ENCODE measurements at places on chromosomes 5 and 9.

- DNase-seq, result no peak
Observed at GRCh38 chr9:91900055-91900796, 49.8 kb downstream of the ROR2 start.

DNA sequence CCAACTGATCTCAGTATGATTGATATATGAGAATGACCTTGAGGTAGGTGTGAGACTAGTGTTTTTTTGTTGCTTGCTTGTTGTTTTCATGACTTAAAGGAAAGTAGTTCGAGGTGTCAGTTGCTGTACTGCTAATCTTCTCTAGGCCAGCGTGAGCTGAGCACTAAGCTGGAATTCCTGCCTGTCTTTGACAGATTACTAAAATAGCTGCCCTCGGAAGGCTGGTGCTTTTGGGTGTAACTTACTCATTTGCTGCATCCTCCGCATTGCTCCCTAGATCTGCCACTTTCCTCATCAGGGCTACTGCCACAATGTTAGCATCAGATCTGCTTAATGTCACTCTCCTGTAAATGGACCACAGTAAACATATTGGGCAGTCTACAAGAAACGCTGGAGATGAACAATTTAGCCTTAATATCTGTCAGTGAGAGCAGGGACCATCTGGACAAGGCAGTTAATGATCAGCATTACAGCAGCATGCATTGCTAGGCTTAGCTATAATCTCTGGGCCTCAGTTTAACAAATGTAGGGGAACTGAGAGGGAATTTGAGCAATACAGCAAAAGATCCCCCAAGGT lies 106.6 kb upstream of the CDH6 start:
- no peak for DNase-seq

DNA sequence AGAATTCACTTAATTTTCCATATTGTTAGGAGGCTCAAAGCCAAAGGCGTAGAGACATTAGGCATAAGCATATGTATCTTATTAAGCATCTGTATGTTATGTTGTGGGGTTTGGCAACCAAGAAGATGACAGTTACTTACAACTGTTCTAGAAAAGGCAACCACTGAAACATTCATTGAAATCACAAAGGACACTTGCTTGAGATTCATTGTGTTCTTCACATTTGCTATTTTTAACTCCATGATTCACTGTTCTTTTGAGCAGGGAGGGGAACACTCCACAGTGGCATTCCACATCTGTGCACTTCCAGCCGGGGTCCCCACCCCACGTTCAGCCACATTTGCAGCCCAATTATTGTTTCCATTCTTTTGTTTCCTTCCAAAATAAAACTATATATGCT lies 107.1 kb downstream of the PALM2AKAP2 start:
- peak; percentile 78 for DNase-seq

GRCh38 chr5:108634010-108634616 lies 113.6 kb upstream of the FER start:
- no peak for DNase-seq

DNA sequence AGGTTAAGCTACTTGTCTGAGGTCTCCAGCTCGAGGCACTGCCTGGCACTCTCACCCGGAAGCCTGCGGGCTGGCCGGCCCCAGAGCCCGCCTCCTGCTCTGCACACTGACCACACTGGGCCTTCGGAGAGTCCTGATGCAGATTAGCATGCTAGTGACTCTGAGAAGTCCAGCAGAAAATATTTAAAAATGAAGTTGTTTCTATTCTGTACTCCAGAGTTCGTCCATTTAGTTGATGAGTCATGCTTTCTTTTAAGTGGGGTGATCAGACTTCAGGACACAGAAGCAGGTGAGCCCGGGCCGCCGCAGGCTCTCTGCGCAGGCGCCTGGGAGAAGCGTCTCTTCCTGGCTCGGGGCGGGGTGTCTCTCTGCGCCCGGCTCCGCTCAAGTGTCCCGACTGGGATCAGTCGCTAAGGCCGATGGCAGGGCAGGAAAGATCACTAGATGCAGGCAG lies 32.5 kb downstream of the FAM240B start:
- peak; percentile 44 for DNase-seq

DNA sequence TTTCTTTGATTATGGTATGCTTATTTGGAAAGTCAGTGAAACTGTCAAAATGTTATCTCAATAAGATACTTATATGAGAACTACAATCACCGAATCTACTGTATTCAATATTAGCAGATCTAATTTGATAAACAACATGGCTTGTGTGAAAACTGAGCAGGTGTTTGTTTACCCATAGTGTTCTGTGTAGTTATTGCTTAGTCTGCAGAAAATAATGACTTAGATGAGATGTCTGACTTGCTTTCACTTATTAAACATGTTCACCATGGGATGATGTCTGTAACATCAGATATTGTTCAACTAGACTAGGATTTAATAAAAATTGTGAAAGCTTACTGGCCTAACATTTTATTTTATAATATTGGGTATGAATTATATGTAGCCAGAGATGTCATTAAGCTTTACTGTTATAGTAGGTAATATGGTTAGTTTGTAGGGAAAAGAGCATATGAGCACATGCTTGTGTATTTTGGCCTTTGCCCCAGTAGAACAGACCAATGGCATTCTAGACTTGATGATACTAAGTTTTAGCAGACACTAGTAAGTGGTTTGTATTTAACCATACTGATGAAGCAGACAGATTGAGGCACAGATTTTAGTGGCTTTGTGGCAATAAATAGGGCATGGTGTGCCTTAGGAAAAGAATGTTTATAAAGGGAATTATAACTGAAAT lies 16.4 kb downstream of the SUB1 start:
- DNase-seq, result no peak

DNA sequence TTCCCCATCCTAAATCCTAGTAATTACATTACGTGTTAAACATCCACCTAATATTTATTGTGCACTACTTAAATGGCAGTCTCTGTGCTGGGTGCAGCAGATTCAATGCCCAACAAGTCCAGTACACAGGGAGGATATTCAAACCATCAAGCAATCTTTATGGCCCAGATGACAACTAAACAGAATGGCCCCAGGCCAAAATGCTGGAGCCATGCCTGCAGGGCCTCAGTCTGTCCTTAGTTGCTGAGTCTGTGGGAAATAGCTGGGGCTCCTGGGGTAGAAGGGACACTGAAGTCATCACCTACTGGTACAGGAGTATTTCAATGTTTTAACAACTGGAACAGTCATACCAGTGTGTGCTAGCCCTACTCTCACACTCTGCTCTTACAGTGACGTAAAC lies 153.5 kb downstream of the ZNF608 start:
- DNase-seq, result no peak

GRCh38 chr5:11355491-11355890 lies 548.8 kb downstream of the CTNND2 start:
- DNase-seq, result no peak

- no peak for DNase-seq
Observed at GRCh38 chr5:56873056-56873455, 36.3 kb upstream of the SETD9 start.

- DNase-seq, result no peak
Observed at GRCh38 chr9:5041390-5042115, 56.5 kb downstream of the JAK2 start.

DNA sequence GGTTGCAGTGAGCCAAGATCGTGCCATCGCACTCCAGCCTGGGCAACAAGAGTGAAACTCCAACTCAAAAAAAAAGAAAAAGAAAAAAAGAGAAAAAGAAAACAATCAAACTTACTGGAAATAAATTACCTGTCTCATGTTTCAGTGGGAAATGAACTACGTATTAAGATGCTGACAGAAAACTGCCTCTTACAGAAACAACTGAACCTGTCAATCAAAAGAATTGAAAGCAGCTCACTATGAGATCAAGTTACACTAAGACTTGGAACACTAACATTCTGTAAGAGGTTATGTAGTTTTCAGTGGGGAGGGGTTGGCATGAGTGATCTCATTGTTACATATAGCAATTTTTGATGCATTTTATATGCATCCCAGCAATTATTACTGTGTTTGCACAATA lies 64.4 kb upstream of the SPATA31E1 start:
- peak; percentile 47 for DNase-seq

DNA sequence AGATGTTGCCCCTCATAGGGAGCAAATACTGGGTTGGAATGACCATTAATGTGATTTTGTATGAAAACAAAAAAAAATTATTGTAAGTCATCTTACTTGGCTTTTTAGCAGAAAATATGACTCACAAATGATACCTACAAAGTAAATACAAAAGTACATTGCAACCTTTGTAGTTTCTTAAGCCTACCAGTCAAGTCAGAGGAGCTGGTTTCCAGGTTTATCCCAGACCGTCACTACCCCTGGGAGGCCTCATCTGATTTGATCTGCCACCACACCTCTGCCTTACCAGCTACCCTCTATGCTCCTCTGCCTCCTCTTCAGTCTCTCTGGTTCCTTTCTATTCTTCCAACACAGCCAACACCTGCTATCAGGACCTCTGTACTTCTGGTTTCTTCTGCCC lies 349.9 kb upstream of the CCNH start:
- DNase-seq, result no peak

DNA sequence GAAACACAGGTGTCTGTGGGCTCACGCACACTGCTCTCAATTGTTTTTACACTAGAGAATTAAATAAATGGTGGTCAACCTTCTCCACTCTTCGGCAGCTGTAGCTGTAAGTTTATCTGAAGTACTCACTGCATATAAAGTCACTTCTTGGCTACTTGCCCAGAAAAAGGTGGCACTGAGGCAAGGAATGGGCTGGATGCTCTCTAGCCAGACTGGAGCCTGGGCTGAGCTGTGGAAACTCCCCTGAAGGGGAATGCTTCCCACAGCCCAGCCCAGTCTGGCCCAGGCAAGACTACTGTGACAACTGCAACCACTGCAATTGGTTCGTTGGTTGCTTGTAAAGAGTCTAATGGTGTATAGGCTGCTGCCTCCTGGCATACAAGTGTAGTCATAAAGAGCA lies 4.5 kb downstream of the LEAP2 start:
- DNase-seq, result peak; percentile 24
